Cerebellar nuclear complex (tissue), 1 donor: ENCODE measurements at places on chromosomes 13 and 19.

- DNase-seq: no peak
Observed at GRCh38 chr13:74068471-74068870, 65.7 kb downstream of the KLF12 start.

- DNase-seq: no peak
Observed at GRCh38 chr13:75481176-75482069, 546 bp downstream of the TBC1D4 start.

DNA sequence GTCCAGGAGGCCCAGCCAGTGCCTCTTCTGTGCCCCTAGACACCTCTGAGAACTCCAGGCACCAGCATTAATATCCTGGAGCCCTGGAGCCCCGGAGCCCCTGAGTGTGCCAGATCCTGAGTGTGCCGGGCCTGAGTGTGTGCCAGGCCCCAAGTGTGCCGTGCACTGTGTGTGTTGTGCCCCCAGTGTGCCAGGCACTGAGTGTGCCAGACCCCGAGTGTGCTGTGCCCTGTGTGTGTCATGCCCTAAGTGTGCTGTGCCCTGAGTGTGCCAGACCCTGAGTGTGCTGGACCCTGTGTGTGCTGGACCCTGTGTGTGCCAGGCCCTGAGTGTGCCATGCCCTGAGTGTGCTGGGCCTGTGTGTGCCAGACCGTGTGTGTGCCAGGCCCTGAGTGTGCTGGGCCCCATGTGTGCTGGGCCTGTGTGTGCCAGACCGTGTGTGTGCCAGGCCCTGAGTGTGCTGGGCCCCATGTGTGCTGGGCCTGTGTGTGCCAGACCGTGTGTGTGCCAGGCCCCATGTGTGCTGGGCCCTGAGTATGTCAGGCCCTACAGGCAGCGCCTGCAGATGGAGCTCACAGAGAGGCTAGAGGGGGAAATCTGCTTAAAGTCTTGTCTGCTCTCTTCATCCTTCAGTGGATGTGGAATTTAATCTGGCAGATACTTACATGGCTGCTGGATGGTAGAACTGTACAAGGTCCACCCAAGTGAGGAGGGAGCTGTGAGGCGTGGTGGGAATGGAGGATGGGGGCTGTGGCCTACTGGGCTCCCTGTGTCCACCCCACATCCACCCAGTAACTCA, 53.9 kb downstream of the C13orf46 start:
- no peak for DNase-seq

DNA sequence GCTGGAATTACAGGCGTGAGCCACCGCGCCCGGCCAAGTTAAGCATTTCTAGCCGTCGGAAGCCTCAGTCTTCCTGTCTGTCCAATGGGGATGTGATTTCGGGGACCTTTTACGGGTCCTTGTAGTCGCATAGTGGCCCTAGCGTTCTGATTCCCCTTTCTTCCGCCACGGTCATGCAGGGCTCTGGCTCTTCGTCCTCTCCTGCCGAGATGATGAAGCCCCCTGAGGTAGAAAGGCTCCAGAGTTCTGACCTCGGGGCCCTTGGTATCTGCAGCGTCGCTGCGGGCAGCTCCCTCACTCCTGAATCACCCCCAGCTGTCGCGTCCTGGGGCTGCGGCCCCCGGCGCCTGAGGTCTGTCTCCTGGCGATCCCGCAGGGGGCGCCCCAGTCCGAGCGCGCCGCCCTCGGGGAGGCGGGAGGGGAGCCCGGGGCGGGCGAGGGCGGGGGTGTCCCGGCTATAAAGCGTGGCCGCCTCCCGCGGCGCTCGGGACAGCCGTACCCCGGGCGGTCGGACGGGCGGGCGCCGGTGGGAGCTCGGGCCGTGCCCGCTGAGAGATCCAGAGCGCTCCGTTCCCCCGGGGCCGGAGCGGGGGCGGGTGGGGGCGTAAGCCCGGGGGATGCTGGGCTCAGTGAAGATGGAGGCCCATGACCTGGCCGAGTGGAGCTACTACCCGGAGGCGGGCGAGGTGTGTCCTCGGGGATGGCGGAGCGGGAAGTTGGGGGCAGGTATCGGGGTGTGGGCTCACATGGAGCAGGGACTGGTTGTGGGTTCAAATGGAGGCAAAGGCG, at the start of gene FOXA3:
Gene FOXA3 (plus strand): TSS at position 487 of the 789 bp plus-strand sequence. CDS start 131 bp downstream, at position 618.
- no peak for DNase-seq

DNA sequence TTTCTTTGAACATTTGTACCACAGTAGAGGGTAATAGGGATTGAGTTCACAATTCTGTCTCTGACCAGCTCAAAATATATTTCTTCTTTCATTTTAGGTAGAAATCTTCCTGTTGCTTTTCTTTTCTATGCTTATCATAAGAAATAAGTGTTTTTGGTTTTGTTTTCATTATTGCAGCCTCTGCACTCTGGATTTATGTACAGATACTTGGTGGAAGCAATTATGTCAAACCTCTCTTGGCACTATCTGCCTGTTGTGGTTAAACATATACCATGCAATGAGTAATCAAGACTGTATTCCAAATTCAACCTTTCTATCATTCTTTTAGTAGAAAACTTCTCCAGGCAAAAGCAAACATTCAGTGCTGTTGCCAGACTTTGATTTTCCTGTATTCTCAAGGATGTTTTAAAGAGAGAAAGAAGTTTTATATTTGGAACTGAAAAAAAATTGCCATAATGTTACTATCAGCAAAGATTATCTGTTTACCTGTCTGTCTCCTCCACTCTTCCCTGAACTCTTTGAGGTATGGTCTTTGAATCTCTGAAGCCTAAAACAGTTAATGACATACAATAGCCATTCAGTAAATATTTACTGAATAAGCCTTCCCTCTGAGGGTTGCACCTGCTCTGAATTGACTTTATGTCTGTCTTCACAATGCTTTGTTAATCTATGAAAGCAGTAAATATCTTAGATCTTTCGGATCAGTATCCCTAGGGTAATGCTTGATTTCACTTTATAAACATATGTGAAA, 612.5 kb upstream of the PRR20A start:
- no peak for DNase-seq

DNA sequence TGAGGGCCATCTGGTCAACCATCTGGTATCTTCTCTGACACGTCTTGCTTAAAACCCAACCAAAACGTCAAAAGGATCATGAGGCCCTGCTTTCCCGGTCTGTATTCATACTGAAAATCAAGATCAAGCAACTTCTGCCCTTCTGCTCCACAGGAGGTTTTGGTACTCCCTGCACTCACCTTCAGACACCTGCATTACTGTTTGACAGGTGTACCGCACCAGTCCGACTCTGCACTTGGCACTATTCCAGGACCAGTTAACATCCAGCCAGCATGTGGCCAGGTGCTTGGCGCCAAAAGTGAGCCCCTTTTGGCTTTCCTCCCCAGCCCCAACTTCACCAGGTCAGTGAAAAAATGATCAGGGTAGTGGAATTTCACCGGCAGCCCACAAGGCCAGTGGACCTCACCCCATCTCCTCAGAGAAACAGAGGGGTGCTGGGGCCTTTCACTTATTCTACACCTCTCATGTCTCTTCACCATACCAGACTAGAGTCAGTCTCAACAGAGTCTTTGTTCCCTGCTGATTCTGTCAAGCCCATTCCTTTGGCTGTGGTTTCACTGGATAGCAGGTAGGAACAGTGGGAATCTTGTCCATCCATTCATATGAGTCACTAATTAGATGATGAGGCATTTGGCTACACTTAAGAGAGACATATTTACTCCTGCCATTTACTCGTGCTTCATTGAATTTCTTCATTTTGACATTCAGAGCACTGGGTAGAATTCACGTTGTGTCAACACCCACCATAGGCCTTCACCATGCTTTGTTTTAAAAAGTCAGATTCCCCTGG, 85.3 kb downstream of the ZNF726 start:
- DNase-seq: no peak

DNA sequence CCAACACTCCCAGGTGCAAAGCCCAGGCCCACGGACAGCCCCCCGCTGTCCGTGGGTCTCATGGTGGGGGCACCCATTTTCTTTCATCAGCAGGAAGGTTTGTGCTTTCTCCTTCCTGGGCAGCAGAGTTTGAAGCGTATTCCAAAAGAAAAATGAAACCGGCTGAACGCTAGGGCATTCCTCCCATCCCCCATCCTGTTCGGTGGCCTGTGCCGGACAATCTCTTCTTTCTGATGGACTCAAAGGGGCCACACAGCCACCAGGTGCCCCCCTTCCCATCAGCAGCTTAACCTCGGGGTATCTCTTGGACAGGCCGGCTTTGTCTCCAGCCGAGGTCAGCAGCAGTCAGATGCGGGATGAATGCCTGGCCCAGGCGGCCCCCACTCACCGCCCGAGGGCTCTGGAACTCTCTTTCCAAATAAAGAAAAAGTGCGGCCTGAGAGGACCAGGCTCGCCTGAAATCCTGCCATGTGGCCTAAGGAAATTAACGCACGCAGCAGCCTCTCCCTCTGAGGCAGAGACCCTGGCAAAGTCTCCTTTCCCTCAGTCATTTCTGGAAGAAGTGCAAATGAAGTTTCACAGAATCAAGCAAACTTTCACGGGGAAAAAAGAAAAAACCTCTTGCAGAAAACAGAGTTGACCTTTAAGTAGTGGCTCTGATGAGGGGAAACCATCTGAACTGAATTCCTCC, 67.8 kb downstream of the RASA3 start:
- DNase-seq: no peak

DNA sequence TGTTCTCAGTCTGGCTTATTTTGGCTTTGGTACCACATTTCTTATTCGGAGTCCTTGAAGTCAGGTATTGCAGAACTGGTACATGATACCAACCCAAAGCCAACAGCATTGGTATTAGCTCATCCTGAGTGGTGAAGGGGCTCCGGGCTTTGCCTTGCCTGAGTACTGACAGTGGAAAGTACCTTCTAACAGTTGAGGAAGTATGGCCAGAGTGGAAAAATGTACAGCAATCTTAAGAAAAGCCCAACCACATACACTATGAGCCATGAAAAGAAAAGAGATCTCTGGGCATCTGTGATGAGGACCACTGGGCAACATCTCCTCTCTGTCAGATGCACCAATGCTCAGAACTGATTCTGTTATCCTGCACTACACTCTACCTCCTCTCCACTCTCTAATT, 8.3 kb downstream of the LCP1 start:
- no peak for DNase-seq

GRCh38 chr13:47917022-47917574, 84.0 kb downstream of the SUCLA2 start:
- no peak for DNase-seq

DNA sequence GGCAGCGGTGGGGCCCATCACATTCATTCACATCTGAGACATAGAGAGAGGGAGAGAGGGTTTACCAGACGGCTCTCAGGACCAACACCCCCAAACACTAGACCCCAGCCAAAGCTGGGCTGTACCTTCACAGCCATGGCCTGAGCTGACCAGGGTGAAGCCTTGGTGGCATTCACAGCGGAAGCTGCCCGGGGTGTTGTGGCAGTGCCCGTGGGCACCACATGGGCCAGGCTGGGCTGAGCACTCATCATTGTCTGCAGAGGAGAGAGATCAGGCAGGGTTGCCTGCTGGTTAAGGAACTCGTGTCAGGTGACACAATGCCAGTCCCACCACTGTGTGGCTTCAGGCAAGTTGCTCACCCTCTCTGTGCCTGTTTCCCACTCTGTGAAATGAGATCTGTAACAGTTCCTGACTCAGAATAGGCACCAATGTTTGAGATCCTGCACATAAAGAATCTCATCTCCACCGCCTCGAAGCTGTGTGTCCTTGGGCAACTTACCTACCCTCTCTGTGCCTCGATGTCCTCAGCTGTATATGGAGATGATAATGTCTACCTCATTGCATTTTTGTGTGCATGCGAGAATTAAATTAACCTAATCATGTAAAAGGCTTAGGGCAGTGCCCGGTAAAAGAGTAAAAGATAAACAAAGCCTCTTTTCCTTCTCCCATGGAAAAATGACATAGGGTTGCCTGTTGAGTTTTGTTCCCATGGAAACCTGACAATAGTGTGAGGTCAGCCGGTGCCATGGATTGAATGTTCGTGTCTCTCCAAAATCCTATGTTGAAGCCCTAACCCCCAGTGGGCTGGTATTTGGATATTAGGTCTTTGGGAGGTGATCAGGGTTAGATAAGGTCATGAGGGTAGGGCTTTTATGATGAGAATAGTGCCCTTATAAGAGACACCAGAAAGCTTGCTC, 22.9 kb downstream of the CCL25 start:
- DNase-seq: no peak

DNA sequence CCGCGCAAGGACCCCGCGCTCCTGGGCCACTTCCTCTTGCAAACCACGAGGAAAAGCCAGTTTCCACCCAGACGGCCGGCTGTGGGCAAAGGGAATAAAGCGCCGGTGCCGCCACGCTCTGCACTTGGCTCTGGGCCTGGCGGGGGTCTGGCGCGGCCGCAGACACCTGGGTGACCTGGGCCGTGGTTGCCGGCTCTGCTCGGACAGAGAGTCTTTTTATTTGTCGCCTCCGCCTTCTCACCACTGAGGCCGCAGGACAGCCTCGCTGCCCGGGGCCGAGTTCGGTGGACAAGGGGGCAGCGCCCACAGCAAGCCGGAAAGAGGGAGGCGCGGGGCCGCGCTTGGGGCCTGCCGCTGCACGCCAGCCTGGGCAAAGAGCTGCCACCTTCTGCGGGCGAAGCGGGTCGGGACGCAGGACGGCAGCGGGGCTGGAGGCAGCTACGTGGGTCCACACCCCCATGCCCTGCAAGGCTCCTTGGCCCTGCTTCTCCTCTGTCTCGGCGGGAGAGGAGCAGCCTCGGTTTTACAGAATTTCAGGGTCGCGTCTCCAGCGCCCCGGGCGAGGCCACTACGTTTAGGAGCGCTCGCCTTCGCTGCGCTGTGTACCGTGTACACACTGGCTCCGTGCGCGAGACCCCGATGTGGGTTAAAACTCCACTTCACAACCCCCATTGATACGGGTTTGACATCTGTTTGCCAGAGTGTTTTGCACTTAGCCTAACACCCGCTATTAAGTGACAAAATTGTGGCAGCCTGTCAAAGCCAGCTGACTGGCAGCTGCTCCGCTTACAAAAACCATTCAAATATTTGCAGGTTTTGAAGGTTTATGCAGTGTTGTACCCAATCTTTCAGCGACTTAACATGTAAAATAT, 13.0 kb upstream of the SOX1 start:
- no peak for DNase-seq

DNA sequence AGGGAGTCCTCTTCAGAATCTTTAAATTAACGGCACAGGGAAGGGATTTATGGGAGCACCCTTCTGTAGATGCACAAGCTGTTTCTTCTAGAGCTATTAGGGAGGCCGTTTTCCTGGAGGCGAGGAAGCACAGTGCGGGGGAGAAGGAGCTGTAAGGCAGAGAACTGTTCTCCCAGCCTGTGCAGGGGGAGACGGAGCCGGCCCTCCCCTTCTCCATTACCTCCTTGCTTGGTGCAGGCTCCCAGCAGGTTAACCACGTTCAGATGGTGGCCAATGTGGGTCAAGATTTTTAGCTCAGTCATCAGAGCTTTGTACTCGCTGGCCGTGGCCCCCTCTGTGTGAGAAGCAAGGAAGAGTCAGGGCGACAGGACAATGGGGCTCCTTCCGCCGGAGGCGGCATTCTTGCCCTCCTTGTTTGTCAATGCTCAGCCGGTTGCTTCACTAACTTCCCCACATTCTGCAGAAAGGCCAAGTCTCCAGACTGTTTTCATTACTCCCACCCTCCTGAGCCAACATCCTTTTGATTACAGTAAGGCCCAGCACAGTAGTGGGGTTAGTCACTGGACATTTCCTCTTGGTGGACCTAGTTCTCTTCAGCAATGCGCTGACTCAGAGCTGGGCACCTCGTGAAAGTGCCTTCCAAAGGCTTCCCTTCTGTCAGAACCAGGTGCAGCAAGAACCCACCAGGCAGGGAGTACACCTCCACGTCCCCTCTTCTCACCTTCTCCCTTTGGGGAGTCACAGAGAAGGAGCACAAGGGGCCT, 165.4 kb downstream of the FLT1 start:
- DNase-seq: no peak
